A549 treated with RU486 at 1 μM for 4 hours (cell line): ENCODE measurements at places on chromosomes 16 and 17. TPM values are rescaled to one million over a fixed set of nuclear protein-coding genes. Genes with fewer than 3 reads are reported as not detected.

RHBDL1 gene
- 0.67 to 1.7 TPM (median 1.4 TPM) in 5 replicates for total RNA-seq

PYY gene
- 0.17 TPM in 1 of 5 replicates, not detected in the others for total RNA-seq

ZNF286A gene
- total RNA-seq: 25.2 to 43.3 TPM (median 27.4 TPM) in 5 replicates

TBC1D3C gene
- total RNA-seq: not detected in 5 replicates

NACA2 gene
- total RNA-seq: not detected in 5 replicates

OR1D2 gene
- not detected in 5 replicates for total RNA-seq

SDR42E2 gene
- total RNA-seq: not detected in 5 replicates

C16orf54 gene
- not detected in 5 replicates for total RNA-seq

CA7 gene
- not detected in 5 replicates for total RNA-seq

OR4D1 gene
- total RNA-seq: 0.03 TPM in 1 of 5 replicates, not detected in the others

TMEM92 gene
- 21.2 to 28.6 TPM (median 23.5 TPM) in 5 replicates for total RNA-seq

TEDC2 gene
- total RNA-seq: 16.3 to 24.0 TPM (median 22.7 TPM) in 5 replicates

CBFB gene
- 46.6 to 57.3 TPM (median 50.3 TPM) in 5 replicates for total RNA-seq

SEZ6 gene
- 0.05 TPM in 1 of 5 replicates, not detected in the others for total RNA-seq

TP53TG3 gene
- 0.42 to 0.82 TPM (median 0.45 TPM) in 3 of 5 replicates, not detected in the others for total RNA-seq

HSD17B1 gene
- total RNA-seq: 0.74 to 1.6 TPM (median 1.2 TPM) in 5 replicates

NPW gene
- 0.92 to 2.0 TPM (median 1.0 TPM) in 4 of 5 replicates, not detected in the other for total RNA-seq

DUS1L gene
- total RNA-seq: 76.2 to 147 TPM (median 142 TPM) in 5 replicates

SYNGR3 gene
- 4.4 to 9.7 TPM (median 6.7 TPM) in 5 replicates for total RNA-seq

GPR142 gene
- total RNA-seq: 0.07 TPM in 1 of 5 replicates, not detected in the others

OR2C1 gene
- not detected in 5 replicates for total RNA-seq

COQ9 gene
- 40.0 to 55.2 TPM (median 50.3 TPM) in 5 replicates for total RNA-seq

CCL4L2 gene
- not detected in 5 replicates for total RNA-seq

FAM171A2 gene
- total RNA-seq: 2.4 to 5.2 TPM (median 3.8 TPM) in 5 replicates

TEKT1 gene
- total RNA-seq: 0.06 to 0.12 TPM in 2 of 5 replicates, not detected in the others

MT1E gene
- 0.95 TPM in 1 of 5 replicates, not detected in the others for total RNA-seq

PPM1E gene
- total RNA-seq: 0.03 to 0.09 TPM (median 0.06 TPM) in 5 replicates

CHST4 gene
- total RNA-seq: 0.05 to 0.08 TPM in 2 of 5 replicates, not detected in the others

FBXL20 gene
- total RNA-seq: 6.3 to 8.6 TPM (median 8.1 TPM) in 5 replicates

CPHXL2 gene
- total RNA-seq: not detected in 5 replicates

GLP2R gene
- total RNA-seq: 8.5 to 17.6 TPM (median 11.2 TPM) in 5 replicates

DYNLL2 gene
- 18.9 to 27.2 TPM (median 23.2 TPM) in 5 replicates for total RNA-seq
